ENCODE measurements at places on chromosomes 3 and 15.

DNA sequence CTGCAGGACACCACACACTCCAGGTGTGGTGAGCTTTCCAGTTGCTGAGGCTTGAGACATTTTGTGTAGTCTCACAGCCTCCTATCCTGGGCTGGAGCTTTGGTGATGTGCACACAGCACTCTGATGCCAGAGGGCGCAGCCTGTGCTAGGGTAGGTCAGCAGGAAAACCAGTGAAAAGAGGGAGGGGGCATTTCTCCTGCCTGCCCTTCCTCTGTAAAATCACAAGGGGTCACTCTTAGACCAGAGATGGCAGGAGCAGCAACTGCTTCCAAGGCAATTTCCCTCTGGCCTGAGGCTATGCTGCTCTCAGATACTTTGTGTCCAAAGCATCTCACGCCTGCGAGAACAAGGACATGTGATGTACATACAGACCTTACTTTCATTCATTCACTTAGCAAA lies 16.5 kb upstream of the MUSTN1 start:
- DNase-seq = peak; percentile 12

- DNase-seq = no peak
These were observed 61.7 kb downstream of the AGTR1 start for GRCh38 chr3:148759430-148759829.

DNA sequence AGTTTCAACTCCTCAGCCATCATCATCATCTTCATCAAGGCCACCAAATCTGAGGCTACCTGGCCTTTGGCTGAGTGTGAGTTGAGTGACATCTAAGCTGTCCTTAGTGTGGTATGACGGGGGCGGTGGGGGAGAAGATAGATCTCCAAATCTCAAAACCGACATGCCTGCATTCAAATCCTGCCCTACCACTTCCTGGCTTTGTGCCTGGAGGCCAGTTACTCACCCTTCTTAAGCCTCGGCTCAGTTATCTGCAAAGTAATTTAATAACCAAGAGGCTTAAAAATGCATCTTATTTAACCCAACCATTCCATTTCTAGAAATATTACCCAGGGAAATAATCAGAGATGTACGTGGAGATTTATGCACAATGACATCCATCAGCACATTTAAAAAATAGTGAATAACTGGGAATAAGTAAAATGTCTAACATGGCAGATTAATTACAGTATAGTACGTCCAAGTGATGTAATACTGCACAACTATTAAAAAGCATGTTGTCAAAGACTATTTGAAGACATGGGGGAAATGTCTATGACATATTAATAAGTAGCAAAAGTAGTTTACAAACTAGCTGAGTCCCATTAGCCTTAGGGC lies 167.4 kb downstream of the NTRK3 start:
- no peak for DNase-seq

GRCh38 chr3:173397161-173398110 lies at the start of gene NLGN1:
NLGN1 (plus strand) TSS chr3:173397744.
- peak; percentile 71 for DNase-seq

- DNase-seq = no peak
These were observed 11.3 kb downstream of the TMEM108 start for GRCh38 chr3:133049491-133049890.

DNA sequence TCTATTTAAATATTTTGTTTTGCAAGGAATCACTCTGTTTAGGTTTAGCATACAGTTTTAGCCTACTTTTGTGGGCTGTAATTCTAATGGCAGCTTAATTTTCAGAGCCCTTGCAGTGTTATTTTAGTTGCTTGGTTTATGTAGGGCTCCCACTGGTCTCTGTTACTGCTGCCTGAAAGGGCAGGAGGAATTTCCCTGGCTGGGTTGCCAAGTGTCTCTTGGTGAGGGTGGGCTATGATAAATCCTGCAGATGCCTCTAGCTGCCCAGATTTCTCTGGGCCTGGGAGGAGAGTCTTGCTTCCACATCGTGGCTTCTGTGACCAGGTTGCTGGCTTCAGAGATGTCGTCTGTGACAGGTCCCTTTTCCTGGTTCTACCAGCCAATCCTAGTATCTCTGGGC lies 36.2 kb downstream of the ILDR1 start:
- DNase-seq = no peak

GRCh38 chr3:57409471-57409870 lies 117.0 kb upstream of the ASB14 start:
- DNase-seq = no peak

- DNase-seq = no peak
These were observed 118.7 kb downstream of the CACNA1D start for GRCh38 chr3:53613125-53613524.

GRCh38 chr15:89171136-89172072 lies 50.0 kb downstream of the RLBP1 start:
- no peak for DNase-seq

- no peak for DNase-seq
These were observed 178.5 kb upstream of the ZBTB20 start for GRCh38 chr3:115325539-115325938.
